CD4-positive, CD25-positive, alpha-beta regulatory T cell (primary cell): ENCODE measurements at places on chromosomes 6 and 20.
A peak's percentile ranks its signal among the peaks of the same experiment; 100 is the strongest.

GRCh38 chr6:7646394-7646793, 56.4 kb downstream of the SNRNP48 start:
- no peak for DNase-seq

DNA sequence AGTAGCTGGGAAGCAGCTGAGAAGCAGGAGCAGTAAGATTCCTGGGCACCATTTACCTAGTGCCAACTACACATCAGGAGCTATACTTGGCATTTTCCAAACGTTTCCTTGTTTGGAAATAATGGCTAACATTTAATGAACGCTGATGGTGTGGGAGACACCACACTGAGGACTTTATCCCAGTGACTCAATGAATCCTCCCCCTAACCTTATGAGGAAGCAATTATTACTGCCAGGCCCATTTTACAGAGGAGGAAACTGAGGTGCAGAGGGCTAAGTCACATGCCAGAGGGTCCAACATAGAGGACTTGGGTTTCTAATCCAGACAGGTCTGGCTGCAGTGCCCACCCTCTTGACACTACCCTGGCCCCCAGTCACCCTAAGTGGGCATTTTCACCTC, 6.1 kb downstream of the PTGIS start:
- DNase-seq: no peak

DNA sequence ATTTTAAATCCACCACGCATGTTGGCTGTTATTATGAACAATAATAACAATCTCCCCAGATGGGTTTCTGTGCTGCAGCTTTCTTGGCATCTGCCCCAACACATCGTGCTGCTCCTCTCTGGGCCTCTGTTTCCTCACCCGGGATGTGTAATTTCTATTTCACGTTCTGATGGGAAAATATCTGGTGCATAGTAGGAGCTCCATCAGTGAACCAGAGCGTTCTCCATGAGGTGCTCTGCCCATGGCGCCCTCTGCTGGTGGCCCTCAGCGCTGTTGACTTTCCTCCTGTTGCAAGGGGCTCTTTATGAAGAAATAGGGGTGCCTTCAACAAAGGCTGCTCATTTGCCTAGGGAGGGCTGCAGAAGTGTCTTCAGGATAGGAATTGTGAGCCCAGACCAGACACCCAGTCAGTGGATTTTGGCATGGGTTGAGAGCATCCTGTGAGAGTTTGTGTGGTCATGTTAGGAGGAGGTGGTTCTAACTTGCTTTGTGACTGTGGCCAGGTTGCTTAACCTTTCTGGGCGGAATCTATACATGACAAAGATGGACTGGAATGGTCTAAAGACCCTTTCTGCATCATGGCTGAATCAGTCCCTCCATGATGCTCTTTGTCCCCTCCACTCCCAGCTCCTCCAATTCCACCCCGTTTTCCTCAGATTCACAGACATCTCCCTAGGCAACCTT, 8.1 kb downstream of the SCRT2 start:
- peak; percentile 21 for DNase-seq

GRCh38 chr6:109799664-109800063, 108.6 kb downstream of the FIG4 start:
- no peak for DNase-seq

DNA sequence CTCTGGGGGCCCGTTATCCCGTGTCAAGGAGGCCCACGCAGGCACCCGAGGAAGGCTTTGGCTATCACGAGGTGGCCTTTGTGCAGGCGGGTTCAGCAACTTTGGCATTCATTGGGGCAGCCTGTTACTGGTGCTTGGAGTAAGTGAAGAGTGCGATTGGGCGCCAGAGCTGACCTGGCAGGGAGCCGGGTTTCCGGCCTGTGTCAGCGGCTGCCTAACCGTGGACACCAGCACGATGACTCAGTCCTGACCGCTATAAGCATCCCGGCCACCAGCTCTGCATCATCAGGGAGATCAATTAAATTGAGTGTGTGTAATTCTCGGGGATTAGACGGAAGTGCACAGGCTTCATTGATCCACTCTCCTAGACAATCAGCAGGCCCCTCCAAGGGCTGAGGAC, 45.9 kb downstream of the CDH4 start:
- no peak for DNase-seq

DNA sequence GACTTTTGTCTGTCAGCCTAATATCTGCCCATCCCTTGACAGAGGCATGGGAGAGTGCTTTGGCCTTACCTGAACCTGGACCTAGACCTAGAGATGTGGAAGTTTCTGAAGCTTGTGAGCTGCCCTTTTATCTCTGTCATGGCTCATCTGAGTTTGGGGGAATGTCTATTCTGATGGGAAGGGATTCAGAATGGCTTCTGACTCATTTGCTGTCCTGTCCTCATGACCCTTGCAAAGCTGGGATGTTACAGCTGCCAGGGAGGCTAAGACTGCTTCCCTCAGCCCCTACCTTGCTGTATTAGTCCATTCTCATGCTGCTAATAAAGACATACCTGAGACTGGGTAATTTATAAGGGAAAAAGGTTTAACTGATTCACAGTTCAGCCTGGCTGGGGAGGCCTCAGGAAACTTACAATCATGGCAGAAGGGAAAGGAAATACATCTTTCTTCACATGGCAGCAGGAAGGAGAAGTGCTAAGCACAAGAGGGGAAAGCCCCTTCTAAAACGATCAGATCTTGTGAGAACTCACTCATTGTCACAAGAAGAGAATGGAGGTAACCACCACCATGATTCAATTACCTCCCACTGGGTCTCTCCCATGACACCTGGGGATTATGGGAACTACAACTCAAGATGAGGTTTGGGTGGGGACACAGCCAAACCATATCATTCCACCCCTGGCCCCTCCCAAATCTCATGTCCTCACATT, 252.2 kb downstream of the ERMARD start:
- no peak for DNase-seq

DNA sequence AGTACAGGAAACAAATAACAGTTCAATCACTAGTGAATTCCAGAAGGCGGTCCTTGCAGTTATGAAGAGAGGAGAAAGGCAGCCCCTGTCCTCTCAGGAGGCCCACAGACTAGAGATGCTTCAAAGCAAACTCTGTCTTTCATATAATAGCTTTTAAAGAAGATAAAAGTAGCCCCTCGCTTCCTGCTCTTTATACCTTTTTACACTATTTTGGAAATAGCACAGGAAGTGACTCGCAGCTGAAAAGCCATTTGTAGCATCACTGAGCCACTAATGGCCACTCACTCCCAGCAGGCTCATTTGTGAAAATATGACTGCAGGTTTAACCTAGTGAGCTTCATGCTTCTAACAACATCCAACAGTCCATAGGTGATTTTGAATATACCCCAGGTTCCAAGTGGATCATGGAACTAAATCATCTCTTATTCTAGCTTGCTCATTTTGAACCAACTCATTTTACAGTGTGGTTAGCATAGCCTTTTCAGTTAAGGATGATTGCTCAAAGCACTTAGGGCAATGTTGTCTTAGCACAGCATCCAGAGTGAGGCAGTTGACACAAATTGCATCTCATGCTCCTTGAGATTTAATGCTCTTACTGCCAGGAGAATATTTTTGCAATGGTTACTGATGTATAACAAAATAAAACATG, 136.0 kb upstream of the NRSN1 start:
- no peak for DNase-seq
